CD4-positive, alpha-beta T cell (primary cell): ENCODE measurements at places on chromosomes 4 and X.
A peak's percentile ranks its signal among the peaks of the same experiment; 100 is the strongest.

- no peak for DNase-seq
Observed at GRCh38 chrX:2176733-2177132, 324.0 kb downstream of the DHRSX start.

- DNase-seq = no peak
Observed at GRCh38 chrX:40268188-40268520, 170.4 kb upstream of the BCOR start.

GRCh38 chr4:106268786-106269185 is 47.2 kb downstream of the TBCK start:
- DNase-seq = no peak

DNA sequence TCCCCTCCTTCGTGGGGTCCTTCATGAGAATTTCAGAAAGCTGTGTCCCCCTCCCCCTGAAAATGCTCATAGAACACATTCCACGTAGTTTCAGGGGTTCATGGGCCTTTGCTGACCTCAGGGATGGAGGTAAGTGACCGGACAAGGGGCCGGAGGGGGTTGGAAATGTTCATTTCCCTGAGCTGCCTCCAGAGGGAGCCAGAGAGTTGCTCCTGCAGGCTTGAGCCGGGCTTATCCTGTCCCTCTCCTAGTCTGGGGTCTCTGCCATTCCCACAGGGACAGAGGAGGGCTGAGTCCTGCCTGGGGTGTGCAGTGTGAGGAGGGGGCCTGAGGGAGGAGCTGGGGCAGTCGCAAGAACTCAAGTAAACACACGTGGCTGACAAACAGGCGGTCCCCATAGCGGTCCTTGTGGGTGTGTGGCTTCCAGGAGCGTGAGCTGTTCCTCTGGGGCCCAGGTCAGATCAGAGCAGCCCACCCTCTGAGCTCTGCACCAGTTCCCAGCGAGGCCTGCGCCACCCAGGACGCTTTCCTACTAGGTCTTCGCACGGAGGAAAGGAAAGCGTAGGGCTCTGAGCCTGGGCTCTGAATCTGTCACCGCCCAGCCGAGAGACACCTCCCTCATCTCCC is 62.5 kb downstream of the WFS1 start:
- DNase-seq = no peak

GRCh38 chr4:40197879-40198689 is 1.3 kb downstream of the RHOH start:
- no peak for DNase-seq

- DNase-seq = no peak
Observed at GRCh38 chr4:5120468-5120867, 69.2 kb downstream of the STK32B start.

GRCh38 chrX:110418316-110419235 is 59.9 kb downstream of the RTL9 start:
- DNase-seq = no peak

GRCh38 chr4:165612936-165613335 is 234.1 kb downstream of the CPE start:
- no peak for DNase-seq

- no peak for DNase-seq
Observed at GRCh38 chrX:20067709-20068561, 48.8 kb downstream of the MAP7D2 start.

DNA sequence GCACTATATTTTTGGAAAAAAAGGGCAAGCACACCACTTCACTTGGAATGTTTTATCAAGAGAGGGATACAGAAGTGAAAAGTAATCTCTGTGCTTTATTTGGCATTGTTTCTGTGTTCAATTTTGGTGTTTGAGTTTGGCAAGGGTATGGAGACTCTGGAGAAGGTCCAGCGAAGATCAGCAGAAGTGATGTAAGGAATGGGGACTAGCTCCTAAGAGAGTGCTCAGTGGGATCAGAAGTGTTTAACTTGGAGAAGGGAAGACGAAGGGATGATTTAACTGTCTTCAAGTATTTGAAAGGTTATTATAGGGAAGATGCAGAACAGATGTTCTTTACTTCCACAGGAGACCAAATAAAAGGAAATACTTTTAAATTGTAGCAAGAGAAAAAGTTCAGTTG is 74.3 kb downstream of the CFAP299 start:
- no peak for DNase-seq

GRCh38 chrX:151977009-151977408 is 2.5 kb upstream of the GABRE start:
- DNase-seq = no peak

DNA sequence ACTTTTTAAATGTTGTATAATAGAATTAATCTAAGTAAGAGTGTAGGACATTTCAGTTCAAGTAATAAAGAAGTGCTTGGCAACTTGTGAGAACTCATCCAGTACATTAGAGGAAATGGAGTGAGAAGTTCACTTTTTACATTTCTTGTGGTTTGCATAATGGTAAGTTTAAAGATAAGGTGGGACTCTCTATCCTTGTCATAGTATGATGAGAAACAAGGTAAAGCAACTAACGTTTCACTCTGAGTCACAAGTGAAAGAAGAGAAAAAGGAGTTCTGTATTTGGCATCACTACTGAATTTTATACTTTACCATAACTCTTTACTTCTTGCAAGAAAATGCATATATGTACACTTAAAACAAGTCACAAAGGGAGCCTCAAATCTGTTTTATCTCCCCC is 219.4 kb downstream of the SLC4A4 start:
- no peak for DNase-seq

DNA sequence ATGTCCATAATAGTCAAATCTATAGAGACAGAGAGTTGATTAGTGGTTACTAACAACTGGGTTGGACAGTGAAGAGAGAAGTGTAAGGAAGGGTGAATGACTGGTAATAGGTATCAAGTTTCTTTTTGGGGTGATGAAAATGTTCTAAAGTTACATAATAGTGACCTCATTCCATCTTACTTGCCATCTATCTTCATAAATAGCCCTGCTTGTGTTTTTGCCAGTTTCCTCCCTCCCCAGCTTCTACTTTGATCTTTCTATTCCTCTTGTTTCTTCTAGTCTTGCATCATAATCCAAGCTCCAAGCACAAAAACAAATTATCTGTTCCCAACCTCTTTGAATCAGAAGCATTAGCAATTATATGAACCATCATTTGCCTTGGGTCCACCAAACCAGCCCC is 40.2 kb upstream of the TET2 start:
- no peak for DNase-seq

- no peak for DNase-seq
Observed at GRCh38 chrX:43860646-43861370, 21.4 kb downstream of the MAOB start.

DNA sequence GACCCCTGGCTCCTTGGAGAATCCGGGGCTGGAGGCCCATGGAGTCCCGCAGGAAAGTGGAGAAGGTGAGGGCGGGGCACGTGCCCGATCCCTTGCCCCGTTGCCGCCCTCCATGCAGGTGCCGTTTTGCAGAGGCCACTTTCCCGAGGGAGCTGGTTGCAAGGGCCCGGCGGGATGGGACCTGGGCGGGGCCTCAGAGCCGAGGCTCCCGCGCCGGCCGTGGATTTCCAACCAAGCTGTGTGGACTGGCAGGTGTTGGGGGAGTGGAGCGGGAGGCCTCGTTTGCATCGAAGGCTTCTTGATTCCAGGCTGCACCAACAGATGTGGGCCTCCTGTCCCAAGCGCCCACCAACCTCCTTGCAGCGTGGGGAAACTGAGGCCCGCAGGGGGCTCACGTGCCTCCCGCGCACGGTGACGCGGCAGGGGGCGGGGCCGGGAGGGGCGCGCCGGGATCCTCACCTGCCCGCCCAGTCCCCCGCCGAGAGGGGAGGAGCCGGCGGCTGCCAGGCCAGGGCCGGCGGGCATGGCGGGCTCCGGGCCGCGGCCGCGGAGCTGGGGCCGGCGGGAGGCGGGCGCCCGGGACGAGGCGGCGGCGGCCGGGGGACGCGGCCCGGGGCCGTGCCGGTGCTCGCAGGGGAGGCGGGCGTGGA is 24.9 kb downstream of the SH3BP2 start:
- peak; percentile 55 for DNase-seq

DNA sequence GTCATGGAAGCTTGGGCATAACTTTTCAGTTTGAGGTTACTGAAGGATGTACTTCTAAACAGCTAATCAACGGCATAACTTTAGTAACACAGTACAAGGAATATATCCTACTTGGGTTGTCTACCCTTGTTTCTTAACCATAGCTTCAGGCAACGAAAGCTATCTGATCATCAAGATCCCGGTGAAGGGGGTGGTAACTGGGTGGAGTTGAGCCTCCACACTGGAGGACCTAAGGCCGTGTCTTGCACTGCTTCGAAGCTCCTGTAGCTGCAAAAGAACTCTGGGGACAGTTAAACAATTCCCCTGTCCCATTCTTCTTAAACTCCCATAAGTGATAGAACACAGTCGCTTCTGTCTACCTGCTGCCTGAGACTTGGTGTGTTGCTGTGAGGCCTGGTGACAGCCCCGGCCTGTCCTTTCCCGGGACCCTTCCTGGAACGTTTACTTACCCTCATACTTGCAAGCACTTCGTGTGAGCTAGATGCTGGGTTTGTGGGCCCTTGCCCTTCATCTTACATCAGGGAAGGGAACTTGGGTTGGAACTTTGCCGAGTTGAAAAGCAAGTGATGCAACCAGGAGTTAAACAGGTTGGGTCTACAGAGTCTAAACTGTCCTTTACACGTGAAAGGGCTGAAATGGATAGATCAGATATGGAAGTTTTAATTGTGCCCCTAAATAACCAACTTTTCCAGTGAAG is 5.8 kb upstream of the WDR1 start:
- no peak for DNase-seq

- no peak for DNase-seq
Observed at GRCh38 chr4:116361790-116362189, 723.6 kb downstream of the TRAM1L1 start.

GRCh38 chr4:181702864-181703495 is 540.2 kb upstream of the TENM3 start:
- DNase-seq = no peak

DNA sequence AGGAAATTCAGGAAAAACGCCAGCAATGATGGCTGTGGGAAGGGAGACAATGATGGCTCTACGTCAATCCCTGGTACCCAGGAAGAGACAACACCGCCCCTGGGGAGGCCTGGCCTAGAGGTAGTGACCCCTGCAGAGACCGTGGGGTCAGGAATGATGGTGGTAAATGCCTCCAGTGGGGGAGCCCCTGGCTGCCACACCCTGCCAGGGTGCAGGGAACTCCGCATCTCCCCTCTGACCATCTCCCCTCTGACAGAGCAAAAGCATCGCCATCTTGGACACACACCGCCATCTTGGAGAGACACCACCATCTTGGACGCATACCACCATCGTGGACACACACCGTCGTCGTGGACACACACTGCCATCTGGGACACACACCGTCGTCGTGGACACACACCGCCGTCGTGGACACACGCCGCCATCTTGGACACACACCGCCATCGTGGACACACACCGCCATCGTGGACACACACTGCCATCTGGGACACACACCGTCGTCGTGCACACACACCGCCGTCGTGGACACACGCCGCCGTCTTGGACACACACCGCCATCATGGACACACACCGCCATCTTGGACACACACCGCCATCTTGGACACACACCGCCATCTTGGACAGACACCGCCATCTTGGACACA is 9.9 kb downstream of the ASMTL start:
- no peak for DNase-seq

DNA sequence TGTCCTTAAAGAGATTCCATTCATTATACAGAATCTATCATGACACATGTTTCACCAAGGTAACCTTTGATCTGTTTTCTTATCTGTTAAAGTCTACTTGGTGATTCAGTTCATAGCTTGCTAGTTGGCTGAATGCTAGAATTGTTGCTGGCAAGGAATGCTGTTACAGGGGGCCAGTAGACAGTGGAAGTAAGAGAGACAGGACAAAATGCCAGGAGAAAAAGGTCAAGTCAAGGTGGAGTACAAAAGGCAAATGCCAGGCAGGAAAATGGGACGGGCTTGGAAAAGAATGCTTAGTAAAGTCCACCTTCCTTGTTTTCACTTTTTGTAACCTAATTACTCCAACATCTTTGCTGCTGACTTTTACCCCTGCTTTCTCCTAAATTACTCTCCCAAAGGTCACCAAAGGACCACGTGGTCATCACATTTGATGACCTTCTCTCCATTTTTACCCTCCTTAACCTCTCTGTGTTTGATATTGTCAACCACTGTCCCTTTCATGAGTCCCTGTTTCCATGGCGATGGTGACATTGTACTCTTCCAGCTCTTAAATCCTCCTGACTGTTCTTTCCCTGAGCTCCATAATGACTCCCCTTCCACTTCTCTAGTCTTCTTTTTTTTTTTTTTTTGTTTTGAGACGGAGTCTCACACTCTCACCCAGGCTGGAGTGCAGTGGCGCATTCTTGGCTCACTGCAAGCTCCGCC is 24.5 kb upstream of the TAPT1 start:
- no peak for DNase-seq

- no peak for DNase-seq
Observed at GRCh38 chr4:140719686-140720085, 36.5 kb downstream of the TBC1D9 start.

GRCh38 chr4:146023334-146023967 is 84.8 kb upstream of the ZNF827 start:
- DNase-seq = no peak

DNA sequence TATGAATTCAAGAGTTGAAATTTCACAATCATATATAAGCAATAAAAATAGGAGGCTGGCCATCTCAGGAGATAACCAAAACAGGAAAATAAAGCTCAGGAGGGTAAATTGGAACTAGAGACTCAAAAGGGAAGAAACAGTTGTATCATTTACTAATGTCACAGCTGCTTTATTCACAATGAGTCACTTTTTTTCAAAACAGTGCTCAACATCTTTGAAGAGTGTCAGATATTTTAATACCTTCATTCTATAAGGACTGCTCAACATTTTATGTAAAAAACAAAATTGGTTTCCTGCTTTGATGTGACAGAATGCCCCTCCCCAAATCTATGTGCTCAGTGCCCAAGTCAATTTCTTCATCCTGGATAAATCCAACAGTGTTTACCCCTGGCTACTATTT is 97.7 kb downstream of the DDX60 start:
- no peak for DNase-seq

DNA sequence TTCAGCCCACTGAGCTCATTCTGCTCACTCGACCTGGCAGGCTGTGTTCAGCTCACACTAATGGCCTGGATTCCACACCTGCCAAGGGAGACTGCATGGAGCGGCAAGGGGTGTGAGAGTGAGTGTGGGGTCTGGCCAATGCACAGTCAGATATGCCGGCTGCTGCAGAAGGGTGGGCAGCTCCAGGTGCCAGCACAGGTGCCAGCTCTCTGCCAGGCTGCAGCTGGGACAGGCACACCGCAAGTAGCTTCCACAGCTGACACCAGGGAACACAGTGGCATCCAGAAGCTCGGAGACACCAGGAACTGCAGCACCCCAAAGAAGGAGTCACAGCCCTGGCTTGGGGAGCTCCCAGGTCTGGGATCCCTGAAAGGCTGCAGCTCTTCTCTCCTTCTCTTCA is 83.7 kb downstream of the PRDM5 start:
- DNase-seq = no peak
